ENCODE measurements at places on chromosomes 6 and 20. TPM values are rescaled to one million over a fixed set of nuclear protein-coding genes. Genes with fewer than 3 reads are reported as not detected.

Gene CALHM6
- total RNA-seq: 0.97 TPM

Gene TMEM151B
- total RNA-seq: 0.08 TPM

Gene POPDC3
- 35.1 TPM for total RNA-seq

Gene KIF25
- total RNA-seq: 0.24 TPM

Gene CRYBG1
- 1.7 TPM for total RNA-seq

Gene GGTLC1
- total RNA-seq: not detected

Gene MAFB
- total RNA-seq: 6.8 TPM

Gene PMEPA1
- total RNA-seq: 34.8 TPM

Gene SCGN
- not detected for total RNA-seq

Gene PAX1
- total RNA-seq: 0.35 TPM

Gene SOX4
- total RNA-seq: 9.8 TPM

Gene TNNC2
- not detected for total RNA-seq

Gene RAET1L
- not detected for total RNA-seq

Gene MYBL2
- 0.13 TPM for total RNA-seq

Gene DLK2
- 2.9 TPM for total RNA-seq

Gene CDSN
- total RNA-seq: not detected

Data from cardiac septum (tissue), 1 donor.